ENCODE measurements at places on chromosomes 4 and X. TPM values are rescaled to one million over a fixed set of nuclear protein-coding genes. Genes with fewer than 3 reads are reported as not detected.

Gene KLHL4
- total RNA-seq: 6.1 TPM

Gene PLP1
- 1.3 TPM for total RNA-seq

- no peak for DNase-seq
Observed at GRCh38 chr4:102828497-102828808, 1.1 kb upstream of the UBE2D3 start.

GRCh38 chr4:152224223-152224622, 311.7 kb downstream of the FBXW7 start:
- DNase-seq: no peak

DNA sequence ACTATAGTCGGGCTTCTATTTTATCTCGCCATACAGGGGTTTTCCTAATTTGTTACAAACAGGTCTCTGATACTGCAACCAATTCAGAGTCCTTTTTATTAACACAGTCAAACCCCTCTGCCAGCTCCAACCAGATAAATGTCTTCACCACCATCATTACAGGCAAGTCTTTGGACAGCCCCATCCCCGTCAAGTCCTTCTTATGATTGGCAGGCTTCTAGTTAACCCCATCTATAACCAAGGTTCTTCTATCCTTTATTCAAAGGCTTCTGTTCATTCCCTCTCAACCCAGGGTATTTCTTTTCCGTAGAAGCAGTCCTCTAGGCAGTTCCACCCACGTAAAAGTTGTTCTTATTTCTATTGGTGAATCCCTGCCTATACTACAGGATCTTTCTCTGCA, 29.9 kb upstream of the FOXR2 start:
- DNase-seq: no peak

All from uterus (tissue), 4 donors.